ENCODE measurements at places on chromosomes 5 and 9.

- DNase-seq: no peak
Observed at GRCh38 chr5:167893271-167893670, 398.2 kb upstream of the WWC1 start.

- no peak for DNase-seq
Observed at GRCh38 chr9:4820168-4820567, 27.4 kb downstream of the RCL1 start.

GRCh38 chr9:2489838-2490314, 131.7 kb upstream of the VLDLR start:
- DNase-seq: no peak

DNA sequence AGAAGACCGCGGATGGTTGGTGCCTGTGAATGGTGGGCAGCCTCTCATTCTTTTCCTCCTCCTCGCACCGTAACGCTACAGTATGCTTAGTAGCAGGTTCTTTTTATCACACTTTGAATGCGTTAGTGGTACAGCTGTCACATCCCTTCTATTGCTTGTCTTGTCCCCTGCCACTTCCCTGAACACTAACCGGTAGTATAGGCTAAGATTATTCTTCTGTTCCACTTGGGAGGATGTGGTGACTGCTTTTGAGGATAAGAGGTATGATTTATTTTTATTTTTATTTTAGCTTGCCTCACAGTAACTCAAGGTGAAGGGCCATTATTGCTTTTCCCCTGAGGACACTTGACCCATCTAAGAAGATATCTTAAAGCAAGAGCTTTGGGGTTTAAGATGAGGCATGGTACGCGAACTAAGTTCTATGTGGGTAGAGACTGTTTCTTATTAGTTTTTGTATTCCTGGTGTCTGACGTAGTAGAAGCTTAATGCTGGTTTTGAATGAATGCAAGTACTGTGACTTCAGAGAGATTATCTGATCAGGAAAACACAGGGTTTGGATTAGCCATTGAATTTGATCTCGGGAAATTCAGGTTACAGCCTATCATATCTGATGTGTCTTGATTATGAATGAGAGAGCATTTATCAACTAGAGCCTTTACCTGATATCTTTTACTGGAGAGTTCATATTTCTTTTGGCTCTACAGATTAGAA, 951 bp downstream of the UNC13B start:
- no peak for DNase-seq

DNA sequence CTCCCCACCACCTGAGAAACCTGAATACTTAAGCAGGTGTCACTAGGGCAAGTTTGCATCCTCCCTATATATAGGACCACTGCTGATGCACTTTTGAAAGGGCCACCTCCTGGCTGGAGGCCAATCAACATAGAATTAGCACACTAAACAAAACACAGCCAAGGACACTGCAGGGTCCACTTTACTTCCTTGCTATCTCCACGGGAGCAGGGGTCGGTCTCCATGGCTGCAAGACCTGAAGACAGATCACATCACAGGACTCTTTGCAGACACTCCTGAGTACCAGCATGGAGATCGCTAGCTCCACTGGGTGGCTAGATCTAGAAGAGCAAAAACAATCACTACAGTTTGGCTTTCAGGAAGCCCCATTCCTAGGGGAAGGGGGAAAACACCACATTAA, 72.3 kb downstream of the C9orf153 start:
- no peak for DNase-seq

DNA sequence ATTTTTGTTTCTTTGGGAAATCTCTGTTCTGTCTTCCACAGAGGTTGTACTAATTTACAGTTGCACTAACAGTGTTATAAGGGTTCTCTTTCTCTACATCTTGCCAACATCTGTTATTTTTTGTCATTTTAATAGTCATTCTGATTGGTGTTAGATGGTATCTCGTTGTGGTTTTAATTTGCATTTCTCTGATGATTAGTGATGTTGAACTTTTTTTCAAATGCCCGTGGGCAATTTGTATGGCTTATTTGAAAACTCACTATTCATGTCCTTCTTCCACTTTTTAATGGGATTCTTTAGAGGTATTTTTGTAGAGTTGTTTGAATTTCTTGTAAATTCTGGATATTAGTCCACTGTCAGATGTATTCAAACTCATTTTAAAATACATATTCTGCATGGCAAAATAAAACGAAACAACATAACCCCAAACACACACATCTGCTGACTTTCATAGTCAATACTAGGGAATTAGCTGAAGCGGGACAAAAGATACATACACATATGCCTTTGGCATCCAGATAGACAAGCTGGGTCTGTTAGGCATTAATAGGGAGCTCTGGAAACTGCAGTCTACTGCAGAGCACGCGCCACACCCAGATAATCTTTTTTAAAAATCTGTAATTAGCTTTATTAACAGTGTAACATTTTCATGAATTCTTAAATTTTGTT, 5.8 kb upstream of the SPATA31C2 start:
- no peak for DNase-seq

- DNase-seq: no peak
Observed at GRCh38 chr5:17436350-17436749, 61.7 kb upstream of the TAF11L2 start.

DNA sequence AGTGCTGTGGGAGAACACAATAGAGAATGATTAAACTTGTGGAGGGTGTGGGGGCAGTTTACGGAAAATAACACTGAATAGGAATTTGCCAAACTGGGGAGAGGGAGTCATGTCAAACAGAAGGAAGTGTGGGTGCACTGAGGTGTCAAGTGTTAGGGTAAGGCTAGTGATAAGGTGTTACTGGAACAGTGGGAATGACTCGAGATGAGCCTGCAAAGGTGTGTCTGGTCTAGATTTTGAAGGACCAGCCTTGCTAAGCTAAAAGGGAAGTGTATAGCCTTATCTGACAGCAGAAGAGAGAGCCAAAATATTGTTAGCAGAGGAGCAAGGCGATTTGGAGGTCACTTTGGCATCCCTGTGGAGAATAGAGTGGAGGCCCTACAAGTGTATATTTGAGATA, 4.2 kb downstream of the CNOT6 start:
- DNase-seq: no peak

DNA sequence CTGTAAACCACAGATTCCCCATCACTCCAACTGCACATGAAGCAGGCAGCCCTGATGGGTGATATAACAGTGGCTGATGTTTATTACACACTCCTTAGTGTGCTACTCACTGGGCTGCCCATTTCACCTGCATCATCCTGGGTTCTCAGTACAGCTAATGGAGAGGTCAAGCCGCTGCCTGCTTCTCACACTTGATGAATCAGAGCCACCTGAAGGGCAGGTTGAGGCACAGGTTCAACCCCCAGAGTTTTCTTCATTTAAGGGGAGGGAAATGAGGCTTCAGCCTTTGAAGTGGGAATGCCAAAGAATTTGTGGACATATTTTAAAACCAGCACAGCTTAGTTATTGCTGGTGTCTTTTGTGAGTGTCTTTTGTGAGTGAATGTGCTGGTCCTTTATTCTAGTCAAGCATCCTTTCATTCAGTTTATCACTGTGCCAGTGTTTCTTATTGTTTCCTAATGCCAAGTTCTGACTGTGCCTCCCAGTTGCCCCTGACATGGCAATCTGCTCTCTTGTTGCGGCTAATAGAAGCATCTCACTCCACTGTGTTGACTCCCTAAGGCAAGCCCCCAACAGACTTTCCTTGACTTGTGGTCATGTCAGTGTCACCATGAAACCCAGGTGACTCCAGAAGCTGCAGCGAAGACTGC, 109.2 kb downstream of the FBXL7 start:
- DNase-seq: no peak

DNA sequence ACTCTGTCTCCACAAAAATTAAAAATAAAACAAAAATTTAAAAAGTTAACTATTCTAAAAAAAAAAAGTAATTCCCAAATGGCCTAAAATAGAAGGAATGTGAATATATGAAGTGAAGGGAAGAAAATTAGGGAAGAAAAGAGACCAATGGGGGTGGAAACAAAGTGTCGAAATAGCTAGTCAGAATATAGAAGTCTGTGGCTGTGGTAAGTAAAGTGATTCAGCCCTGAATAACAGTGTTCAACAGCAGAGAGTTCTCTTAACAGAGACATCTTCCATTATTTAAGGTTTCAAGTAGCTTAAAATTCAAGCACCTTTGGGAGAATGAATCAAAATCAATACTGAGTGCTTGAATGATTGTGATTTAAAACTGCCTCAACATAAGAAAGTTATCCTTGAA, 51.7 kb downstream of the LPAR1 start:
- no peak for DNase-seq

DNA sequence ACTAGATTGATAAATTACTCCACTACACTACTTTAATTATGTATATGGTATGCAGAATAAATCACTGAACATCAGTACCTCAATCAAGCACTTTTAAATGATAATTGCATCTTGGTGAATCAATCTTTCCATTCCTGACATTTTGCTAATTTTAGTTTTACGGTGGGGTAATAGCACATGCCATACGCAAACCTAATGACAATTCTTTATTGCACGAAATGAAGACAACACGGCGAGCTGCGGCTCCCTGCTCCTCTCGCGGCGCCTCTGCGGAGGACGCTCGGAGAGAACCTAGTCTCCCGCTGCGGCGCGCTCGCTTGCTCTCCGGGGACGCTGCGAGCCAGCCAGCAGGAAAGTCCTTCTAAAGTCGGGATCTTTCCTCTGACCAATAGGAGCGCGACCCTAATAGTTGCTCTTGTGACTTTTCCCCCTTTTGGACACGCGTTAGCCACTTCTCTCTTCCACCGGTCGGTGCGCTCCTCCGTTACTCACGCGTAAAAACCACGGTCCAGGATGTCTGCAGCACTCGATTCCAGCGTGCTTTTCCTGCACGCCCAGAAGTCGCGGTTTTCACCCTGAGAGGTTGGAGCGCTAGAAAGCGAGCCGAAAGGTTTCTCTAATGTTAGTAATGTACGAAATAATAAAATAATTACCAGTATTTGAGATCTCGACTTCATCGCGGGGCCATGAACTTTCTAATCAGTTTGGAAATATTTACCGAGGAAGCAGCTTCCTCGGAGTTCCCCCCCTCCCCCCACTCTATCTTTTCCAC, 1.0 kb upstream of the MEF2C start:
- no peak for DNase-seq

DNA sequence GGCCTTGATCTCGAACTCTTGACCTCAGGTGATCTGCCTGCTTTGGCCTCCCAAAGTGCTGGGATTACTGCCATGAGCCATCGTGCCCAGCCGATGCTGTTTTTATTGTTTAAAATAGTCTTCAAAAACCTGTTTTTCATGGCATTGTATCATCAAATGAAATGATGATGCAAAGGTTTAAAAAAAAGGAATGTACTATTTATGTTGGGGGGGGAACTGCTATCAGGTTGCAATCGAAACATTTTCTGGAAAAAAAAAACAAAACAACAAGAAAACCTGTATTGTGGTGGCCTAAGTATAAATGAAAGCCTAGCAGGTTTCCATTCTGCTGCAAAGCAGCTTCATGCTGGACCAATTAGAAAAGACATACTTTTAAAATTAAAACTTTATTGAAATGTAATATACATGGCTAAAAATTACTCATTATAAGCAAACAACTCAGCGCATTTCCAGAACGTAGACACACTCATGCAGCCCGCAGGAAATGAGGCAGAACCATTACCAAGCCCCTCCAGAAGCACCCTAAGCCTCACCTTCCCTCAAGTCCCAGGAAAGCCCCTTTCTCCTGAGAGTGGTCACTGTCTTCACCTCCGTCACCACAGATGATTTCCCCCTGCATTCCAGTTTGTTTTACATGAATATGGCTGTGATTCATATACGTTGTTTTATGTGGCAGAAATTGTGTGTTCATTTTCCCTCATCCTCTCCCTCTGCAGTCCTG, 19.0 kb downstream of the GPR107 start:
- DNase-seq: no peak

- no peak for DNase-seq
Observed at GRCh38 chr5:180332051-180332517, 21.1 kb downstream of the GFPT2 start.

- no peak for DNase-seq
Observed at GRCh38 chr9:27339661-27340284, 42.8 kb upstream of the EQTN start.

GRCh38 chr5:72608297-72608696, 101.1 kb upstream of the ZNF366 start:
- no peak for DNase-seq

DNA sequence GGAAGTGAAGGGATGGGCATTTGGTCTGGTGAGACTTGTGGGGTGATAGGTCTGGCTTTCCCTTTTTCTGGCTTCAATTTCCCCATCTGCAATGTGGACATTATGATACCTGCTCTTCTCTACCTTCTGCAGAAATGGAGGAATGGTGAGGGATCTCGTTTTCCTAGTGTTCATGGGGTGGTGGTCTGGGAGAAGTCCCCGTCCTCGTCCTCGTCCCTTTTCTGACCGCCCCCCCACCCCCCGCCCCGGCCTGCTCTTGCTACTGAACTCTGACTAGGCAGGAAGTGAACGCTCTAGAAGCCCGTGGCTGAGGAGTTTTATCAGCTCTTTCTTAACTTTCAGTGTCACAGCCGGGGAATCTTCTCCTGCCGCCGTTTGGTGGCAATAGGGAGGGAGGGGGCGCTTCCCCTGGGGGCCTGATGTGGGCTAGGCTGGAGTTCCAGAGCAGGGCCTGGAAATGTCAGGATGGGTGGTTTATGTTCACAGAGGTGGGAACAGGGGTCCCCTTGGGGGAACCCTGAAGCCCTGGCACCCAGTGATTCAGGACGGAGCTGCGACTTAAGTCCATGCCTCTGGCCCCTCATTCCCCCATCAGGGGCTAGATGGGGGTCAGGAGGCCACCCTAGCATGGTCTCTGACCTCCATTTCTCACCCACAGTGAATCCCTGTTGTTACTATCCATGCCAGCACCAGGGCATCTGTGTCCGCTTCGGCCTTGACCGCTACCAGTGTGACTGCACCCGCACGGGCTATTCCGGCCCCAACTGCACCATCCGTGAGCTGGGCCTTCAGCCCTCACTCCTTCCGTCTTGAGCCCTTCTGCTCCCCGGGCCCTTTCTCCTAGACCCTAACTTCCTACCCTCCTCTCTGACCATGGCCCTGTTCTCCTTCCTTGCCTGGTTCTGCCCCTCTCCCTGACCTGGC, 6.7 kb downstream of the PTGS1 start:
- no peak for DNase-seq

DNA sequence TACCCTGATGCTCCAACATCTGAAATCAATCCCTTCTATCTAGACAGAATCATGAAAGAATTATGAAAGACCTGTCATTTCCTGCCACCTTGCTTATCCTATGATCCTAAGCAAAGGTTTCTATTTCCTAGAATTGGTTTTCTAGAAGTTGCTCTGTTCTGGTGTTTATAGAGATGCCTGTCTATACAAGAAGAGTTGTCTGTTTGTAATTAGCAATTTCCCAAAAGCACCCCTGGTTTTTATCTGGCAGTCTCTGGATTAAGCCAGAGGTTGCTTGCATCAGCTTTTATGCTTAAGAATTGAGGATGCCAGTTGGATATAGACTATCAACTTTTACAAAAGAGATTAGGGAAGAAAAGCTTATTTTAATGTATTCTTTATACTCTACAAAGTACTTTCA, 133.0 kb upstream of the EFNA5 start:
- DNase-seq: no peak

DNA sequence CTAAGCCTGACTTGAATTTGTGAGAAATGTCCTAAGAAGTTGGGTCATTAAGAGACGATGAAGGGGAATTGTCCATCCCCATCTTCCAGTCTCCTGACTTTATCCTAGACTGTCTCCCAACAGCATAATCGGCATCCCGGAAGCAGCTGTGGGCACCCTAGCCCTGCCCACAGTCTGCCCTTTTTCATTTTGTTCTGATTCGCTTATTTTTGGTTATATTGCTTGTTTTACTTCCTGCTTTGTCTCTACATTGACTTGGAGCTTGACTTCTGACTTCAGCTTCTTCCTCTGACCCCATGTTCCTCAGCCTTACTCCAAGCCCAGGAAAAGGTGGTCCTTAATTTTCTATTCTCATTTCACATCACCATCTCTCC, 41.8 kb downstream of the UGCG start:
- no peak for DNase-seq

All from T-helper 17 cell (primary cell).